Osteocyte (in vitro differentiated cells): ENCODE measurements at places on chromosomes 12 and 14. TPM values are rescaled to one million over a fixed set of nuclear protein-coding genes. Genes with fewer than 3 reads are reported as not detected.

The ALDH1L2 gene
- total RNA-seq, result 85.5 and 90.5 TPM in 2 replicates

The ADGRD1 gene
- 1.0 and 1.5 TPM in 2 replicates for total RNA-seq

The HVCN1 gene
- 0.76 and 0.94 TPM in 2 replicates for total RNA-seq

The PROX2 gene
- total RNA-seq, result not detected in 2 replicates

The SERPINA9 gene
- total RNA-seq, result not detected in 2 replicates

The ATG14 gene
- 13.8 and 14.5 TPM in 2 replicates for total RNA-seq

The SLC38A4 gene
- 11.4 TPM in 2 replicates for total RNA-seq

The BRF1 gene
- 41.7 and 43.5 TPM in 2 replicates for total RNA-seq

The SLC6A15 gene
- not detected in 2 replicates for total RNA-seq

The EPYC gene
- total RNA-seq, result not detected in 2 replicates

The ATP6V1D gene
- total RNA-seq, result 63.8 and 67.8 TPM in 2 replicates

The KRT5 gene
- not detected in 2 replicates for total RNA-seq

DNA sequence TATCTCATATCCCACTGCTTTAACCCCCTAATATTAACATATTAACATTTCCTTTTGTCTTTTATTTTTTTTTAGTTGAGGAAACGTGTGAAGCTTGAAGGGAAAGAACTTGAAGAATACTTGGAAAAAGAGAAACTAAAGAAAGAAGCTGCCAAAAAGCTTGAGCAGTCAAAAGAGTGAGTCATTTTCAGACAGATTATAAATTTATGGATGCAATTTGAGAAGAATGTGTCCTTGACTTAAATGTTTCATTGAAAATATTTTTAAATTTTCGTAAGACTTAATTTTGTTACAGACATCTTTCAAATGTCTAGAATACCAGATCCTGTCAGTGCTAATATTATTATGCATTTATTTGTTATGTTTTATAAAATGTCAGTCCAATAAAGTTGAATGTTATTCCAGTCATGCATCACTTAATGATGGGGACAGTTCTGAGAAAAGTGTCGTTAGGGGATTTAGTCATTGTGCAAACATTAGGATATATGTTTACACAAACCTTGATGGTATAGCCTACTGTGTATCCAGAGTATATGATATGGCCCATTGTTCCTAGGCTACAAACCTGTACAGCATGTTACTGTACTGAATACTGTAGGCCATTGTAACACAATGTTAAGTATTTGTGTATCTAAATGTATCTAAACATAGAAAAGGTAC, 32.6 kb downstream of the CPSF2 start:
- H3K36me3 ChIP-seq, result peaks cover 39% of the 10 kb centered on the region
- peaks cover 15% of the 10 kb centered on the region for H3K4me1 ChIP-seq
- no peaks in the 10 kb centered on the region for H3K27me3 ChIP-seq
- no peak overlapping the region for H3K4me3 ChIP-seq
- no peak for DNase-seq
- H3K27ac ChIP-seq, result peak overlapping the region; percentile 62

GRCh38 chr12:114480337-114481199, 74.6 kb upstream of the TBX5 start:
- no peak overlapping the region for H3K27ac ChIP-seq
- H3K36me3 ChIP-seq, result no peaks in the 10 kb centered on the region
- H3K4me1 ChIP-seq, result peaks cover 14% of the 10 kb centered on the region
- H3K27me3 ChIP-seq, result peaks cover 46% of the 10 kb centered on the region
- H3K4me3 ChIP-seq, result peak overlapping the region; percentile 65

DNA sequence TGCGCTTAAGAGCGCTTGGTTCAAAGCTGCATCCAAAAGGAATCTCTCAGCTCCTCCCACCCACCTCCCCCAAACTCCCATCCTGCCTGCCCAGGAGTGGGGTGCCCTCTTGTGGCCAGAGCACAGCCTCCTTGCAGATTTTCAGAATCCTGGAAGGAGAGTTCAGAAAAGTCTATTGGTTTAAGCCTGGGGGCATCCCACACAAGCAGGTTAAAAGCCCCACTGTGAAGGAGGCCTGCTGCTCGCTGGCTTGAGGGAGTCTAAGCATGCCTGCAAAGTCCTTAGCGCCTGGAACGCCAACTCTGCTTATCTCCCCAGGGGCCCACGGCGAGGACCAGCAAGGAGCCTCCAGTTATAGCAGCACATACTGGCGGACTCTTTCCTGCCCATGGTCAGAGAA, 297.1 kb downstream of the KSR2 start:
- H3K36me3 ChIP-seq, result no peaks in the 10 kb centered on the region
- H3K27ac ChIP-seq, result no peak overlapping the region
- H3K4me3 ChIP-seq, result no peak overlapping the region
- H3K27me3 ChIP-seq, result peaks cover 4% of the 10 kb centered on the region

- H3K4me1 ChIP-seq, result peaks cover 73% of the 10 kb centered on the region
- H3K27ac ChIP-seq, result peak overlapping the region; percentile 39
- no peak overlapping the region for H3K4me3 ChIP-seq
- no peaks in the 10 kb centered on the region for H3K27me3 ChIP-seq
- peaks cover 7% of the 10 kb centered on the region for H3K36me3 ChIP-seq
- DNase-seq, result no peak
These were observed 31.8 kb downstream of the PPM1H start for GRCh38 chr12:62903151-62903550.

DNA sequence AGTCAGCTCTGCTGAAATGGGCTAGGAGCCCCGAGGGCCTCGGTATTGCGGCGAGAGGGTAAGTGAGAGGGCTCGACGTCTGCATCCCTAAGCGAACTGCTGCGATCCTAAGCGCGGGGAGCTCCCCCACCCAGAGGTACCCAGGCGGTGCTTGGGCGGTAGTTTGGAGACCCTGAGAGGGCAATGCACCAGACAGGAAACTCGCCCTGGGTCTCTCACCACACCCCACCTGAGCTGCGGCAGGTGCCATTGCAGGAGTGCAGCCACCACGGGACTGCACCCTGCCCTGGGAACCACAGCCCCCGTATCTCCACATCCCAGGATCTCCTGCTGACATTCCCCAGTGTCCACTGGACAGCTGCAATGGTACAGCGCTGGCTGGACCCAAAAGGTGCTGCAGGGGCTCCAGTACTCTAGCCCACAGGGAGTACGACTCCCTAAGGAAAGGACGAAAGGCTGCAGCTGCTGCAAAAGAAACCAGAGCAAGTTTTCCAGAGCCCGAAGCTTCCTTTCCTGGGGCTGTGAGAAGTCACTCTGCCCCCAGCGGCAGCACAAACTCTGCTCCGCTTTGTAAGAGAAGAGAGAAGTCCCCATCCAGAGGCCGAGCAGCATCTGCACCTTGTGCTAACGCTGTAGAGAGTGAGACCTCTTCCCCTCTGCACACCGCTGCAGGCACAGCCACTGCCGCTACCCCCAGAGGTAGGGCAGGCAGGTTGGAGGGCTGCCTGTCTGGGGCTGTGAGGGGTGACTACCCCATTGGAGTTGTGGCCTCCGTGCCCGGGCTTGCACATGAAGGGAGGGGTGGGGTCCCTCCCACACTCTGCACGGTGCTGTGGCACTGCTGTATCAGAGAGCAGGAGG, 31.1 kb upstream of the MON2 start:
- peaks cover 35% of the 10 kb centered on the region for H3K27me3 ChIP-seq
- peak overlapping the region; percentile 77 for H3K4me3 ChIP-seq
- no peaks in the 10 kb centered on the region for H3K36me3 ChIP-seq
- peaks cover 14% of the 10 kb centered on the region for H3K4me1 ChIP-seq
- no peak overlapping the region for H3K27ac ChIP-seq
- no peak for DNase-seq

DNA sequence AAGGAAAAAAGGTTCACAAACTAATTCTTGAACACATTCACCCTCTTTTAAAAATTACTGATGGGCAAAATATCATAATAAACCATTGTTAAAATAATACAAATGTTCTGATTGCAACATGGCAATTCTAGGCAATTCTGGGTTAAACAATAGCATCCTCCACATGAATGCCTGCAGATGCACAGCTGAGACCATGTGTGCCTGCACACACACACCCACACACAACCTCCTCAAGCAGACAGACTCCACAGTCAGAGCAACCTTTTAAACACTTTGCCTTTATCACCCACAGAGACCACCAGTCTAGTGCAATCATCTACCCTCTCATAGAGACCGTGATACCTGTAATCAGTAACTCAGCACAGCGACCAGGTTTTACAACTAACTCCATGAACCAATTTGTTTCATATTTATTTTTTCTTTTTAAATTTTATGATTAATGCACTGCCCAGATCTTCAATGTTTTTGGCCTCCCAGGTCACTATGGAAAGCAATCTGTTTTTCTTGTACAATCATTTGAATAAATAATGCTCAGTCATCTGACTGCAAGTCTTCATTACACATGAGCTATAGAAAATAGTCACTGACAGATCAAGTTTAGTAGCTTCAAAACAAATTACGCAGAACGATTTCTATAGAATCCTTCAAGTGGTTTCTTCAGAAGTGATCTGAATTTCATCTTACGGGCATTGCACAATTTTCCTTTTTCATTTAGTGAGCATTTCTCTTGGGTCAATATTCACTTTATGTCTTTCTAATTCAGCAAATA, 105.8 kb downstream of the PRKD1 start:
- H3K27ac ChIP-seq, result no peak overlapping the region
- H3K4me1 ChIP-seq, result peaks cover 6% of the 10 kb centered on the region
- H3K4me3 ChIP-seq, result no peak overlapping the region
- DNase-seq, result no peak
- no peaks in the 10 kb centered on the region for H3K27me3 ChIP-seq

GRCh38 chr12:8030189-8030588, 2.3 kb upstream of the FOXJ2 start:
- no peak overlapping the region for H3K27ac ChIP-seq
- DNase-seq, result no peak
- H3K4me3 ChIP-seq, result no peak overlapping the region
- H3K27me3 ChIP-seq, result no peaks in the 10 kb centered on the region
- no peaks in the 10 kb centered on the region for H3K36me3 ChIP-seq

DNA sequence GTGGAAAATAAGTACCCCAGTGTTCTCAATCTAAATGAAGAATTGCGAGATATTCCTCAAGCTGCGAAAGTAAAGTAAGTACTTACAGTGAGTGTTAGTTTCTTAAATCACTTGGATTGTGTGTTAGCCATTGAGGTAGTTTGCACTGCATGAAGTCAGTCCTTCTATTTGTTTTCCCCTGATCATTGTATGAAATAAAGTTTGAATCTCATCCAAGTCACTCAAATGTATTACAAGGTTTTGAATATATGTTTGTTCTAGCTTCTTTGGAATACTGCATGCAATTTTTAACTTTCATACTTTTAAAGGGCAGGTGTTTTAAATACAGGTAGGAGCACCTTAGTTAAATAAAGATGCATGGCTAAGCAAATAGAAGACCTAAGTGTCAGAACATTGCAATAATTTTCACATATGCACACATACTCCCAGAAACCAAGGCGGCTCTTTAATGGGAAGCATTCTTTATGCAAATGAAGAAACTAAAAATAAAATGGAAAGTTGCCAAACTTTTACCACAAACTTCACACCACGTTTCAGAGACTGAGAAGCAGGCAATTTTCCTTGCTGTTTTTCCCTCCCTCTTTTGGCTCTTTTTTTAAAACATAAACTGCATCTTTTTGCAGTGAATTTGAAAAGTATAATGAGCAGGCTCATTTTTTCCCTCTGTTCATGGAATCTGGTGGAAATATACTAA, 105.6 kb downstream of the GPR135 start:
- peaks cover 16% of the 10 kb centered on the region for H3K4me1 ChIP-seq
- no peak for DNase-seq
- H3K4me3 ChIP-seq, result no peak overlapping the region
- peaks cover 35% of the 10 kb centered on the region for H3K36me3 ChIP-seq
- no peak overlapping the region for H3K27ac ChIP-seq

- H3K4me1 ChIP-seq, result peaks cover 16% of the 10 kb centered on the region
- no peaks in the 10 kb centered on the region for H3K27me3 ChIP-seq
- no peak overlapping the region for H3K27ac ChIP-seq
- no peak overlapping the region for H3K4me3 ChIP-seq
- no peak for DNase-seq
These were observed 383.2 kb upstream of the ATP2B1 start for GRCh38 chr12:90091809-90092208.

DNA sequence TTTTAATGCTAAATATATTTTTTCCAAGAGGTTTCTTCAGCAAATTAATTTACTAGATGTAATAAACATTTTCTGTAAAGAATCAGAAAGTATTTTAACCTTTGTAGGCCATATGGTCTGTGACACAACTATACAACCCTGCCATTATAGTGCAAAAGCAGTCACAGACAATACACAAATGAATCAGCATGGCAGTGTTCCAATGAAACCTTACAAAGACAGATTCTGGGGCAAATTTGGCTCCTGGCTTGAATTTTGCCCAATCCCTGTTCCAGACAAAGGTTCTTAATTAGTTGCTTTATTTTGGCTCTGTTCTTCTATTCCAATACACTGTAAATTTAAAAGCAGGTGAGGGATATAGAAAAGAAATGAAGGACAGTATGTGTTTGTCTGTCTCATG, 352.5 kb downstream of the C12orf50 start:
- no peaks in the 10 kb centered on the region for H3K27me3 ChIP-seq
- H3K27ac ChIP-seq, result no peak overlapping the region
- H3K4me3 ChIP-seq, result no peak overlapping the region
- DNase-seq, result no peak

DNA sequence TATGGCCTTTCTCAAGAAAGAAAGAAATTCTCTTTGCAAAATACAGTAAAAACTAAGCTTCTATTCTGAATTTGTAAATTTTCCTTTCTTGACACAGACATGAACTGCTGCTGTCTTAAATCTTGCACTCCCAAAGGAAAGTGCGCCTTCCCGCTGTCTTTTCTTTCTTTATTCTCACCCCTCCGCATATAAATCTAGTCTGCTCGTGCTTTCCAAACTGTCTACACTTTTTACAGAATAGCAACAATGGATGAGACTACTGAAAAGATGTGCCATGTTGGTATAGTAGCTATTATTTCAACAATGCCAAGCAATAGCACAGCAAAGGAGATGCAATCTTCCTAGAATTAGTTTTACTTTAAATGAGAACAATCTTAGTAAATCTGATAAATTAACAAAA, 328.8 kb upstream of the PDE3A start:
- H3K27me3 ChIP-seq, result no peaks in the 10 kb centered on the region
- no peak overlapping the region for H3K27ac ChIP-seq
- no peak overlapping the region for H3K4me3 ChIP-seq

DNA sequence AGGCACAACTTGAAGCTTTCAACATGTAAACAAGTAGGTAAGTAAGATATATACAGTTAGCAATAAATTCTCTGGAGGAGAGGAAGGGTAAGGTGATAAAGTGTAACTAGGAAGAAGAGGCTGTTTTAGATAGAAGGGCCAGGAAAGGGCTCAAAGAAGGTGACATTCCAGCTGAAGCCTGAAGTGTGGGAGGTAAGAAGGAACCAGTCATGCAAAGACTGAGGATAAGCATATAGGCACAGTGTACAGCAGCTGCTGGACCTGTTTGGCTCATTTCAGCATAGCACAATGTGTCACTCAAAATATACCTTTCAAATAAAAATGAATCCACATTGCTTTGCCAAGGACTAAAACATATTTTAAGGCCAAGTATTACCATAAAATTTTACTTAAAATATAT, 28.6 kb upstream of the ARL1 start:
- H3K4me3 ChIP-seq, result no peak overlapping the region
- no peaks in the 10 kb centered on the region for H3K36me3 ChIP-seq
- DNase-seq, result no peak

- no peaks in the 10 kb centered on the region for H3K27me3 ChIP-seq
- H3K36me3 ChIP-seq, result no peaks in the 10 kb centered on the region
- DNase-seq, result no peak
- no peak overlapping the region for H3K27ac ChIP-seq
- no peak overlapping the region for H3K4me3 ChIP-seq
- peaks cover 5% of the 10 kb centered on the region for H3K4me1 ChIP-seq
These were observed 420.4 kb upstream of the DCN start for GRCh38 chr12:91603060-91603459.

GRCh38 chr12:75658901-75659823, 147.8 kb upstream of the KRR1 start:
- DNase-seq, result no peak
- H3K4me3 ChIP-seq, result no peak overlapping the region
- peaks cover 22% of the 10 kb centered on the region for H3K4me1 ChIP-seq
- peak overlapping the region; percentile 2 for H3K27ac ChIP-seq
- H3K36me3 ChIP-seq, result peaks cover 2% of the 10 kb centered on the region
